ENCODE measurements at places on chromosomes 2 and 18.

- no peak for DNase-seq
Observed at GRCh38 chr2:174688079-174688478, 76.2 kb downstream of the CHRNA1 start.

DNA sequence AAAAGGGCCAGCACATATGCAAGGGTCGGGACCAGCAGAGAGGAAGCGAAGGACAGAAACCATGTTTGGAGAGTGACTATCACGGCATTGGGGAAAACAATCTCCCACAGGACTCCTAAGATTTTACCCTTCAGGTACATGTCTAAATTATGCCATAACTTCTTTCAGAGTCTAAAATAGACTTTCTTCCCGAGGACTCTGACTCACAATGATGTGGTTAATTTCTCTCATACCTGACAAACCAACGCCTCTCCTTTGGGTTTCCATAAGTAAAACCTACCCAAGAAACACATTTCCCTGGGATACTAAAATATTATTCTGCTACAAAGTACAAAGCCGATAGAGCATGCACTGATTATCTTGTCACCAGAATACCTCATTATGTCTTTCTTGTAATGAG lies 127.8 kb upstream of the NETO1 start:
- no peak for DNase-seq

DNA sequence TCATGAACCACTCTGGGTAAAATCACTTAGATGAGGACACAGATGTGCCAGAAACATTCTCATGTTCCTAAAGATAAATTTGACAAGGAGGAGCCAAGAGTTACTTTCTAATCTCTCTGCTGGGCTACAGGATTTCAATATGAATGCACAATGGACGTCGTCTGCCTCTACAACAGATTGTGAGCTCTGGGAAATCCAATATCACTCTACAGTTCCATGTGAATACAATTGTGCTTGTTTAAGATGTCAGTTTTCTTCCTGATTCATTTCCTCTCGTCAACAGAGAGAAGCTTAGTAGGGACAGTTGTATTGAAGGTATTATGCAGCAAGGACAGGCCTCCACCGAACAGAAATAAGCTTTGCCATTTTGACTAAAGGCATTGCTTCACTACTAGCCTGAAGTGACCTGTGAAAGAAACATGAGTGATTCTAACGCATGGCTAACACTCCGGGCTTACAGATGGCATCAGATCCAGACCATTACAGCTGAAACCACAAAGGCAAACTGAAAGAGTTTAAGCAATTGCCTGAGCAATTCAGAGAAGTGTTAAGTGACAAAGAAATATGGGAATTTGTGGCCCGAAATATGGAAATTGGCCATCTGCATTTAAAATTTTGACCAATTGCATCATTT lies 1591.5 kb downstream of the LRP1B start:
- DNase-seq, result no peak

DNA sequence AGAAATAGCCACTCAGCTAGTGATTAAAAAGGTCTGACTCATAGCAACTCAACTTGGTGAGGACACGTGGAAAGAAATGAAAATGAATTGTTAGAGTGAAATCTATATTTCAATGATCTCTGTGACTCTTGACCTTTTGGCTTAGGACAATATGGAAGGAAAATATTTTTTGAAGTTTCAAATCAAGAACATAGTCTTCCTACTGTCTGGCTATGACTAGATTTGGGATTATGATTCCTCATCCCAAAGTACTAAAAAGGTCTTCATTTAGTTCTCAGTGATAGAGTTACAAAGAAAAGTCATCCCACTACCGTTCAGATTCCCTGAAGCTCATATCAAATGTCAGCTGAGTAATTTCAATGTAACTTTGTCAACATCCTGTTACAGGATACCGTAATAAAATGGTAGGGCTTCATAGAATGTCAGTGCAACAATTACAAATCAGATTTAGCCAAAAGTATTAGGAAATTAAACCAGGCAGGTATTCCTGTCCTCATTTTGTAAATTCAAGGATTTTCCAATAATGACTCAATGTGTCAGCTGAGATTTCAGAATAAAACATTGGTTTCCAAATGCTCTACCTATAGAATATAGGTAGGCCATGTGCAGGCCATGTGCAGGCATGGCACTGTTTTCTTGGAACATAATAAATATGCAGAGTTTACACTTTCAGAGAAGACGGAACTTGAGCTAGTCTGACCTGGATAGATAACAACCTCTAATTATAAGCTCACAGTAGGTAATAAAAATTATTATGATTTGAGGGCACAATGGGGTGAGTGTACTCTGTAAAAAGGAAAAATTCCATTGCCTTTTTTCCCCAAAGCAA lies 36.0 kb downstream of the ANKRD29 start:
- DNase-seq, result no peak

- DNase-seq, result no peak
Observed at GRCh38 chr18:59040770-59041148, 98.9 kb upstream of the SEC11C start.

GRCh38 chr2:4101936-4102335 lies 398.6 kb downstream of the DCDC2C start:
- DNase-seq, result no peak

- no peak for DNase-seq
Observed at GRCh38 chr2:821546-821945, 129.1 kb upstream of the SNTG2 start.

DNA sequence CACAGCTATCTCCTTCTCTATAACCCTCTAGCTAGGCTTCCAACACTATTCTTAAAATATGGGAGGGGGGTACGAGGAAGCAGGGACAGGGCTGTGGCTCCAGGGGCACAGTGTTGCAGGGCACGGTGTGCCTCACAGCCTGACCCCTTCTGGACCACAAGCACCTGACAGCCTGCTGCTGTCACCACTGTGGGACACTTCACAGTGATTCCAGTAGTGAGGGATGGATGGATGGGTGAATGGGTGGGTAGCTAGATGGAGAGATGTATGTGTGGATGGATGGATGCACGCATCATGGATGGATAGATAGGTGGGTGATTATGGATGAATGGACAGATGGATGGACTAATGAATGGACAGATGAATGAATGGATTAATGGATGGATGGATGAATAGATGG lies 21.6 kb downstream of the PXDN start:
- no peak for DNase-seq

GRCh38 chr2:221517696-221518151 lies 54.4 kb downstream of the EPHA4 start:
- no peak for DNase-seq

GRCh38 chr2:133726973-133727372 lies 158.7 kb upstream of the NCKAP5 start:
- DNase-seq, result no peak

- peak; percentile 4 for DNase-seq
Observed at GRCh38 chr2:154452906-154453493, 245.5 kb upstream of the KCNJ3 start.

DNA sequence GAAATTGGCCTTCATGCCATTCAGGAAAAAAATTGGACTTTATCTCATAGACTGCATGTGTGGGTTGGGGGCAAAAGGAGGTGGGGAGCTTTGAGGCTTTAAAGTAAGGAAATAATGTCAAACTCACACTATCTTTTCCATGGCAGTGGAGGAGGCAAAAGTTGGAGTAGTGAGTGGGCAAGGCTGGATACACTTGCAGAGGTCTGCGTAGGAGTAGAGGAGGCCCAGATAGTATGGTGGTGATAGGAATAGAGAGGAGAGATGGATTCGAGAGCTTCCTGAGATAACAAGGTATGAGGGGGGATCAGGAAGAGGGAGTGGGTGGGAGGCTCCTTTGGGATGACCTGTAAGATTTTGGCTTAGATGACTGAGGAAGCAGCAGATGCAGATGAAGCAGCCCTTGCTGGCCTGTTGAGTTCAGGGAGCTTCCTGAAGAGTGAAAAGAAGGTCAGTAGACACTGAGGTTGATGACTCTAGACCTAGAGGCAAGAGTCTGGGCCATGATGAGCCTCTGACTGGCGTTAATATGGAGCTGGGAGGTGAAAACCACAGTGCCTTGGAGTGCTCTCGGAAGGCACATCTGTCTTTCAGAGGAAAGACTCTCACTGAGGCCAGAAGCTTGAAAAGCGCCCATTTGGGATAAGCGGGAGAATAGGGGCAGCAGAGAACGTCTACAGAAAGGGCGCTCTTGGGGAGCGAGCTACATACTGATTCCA lies 5.8 kb downstream of the UNC50 start:
- no peak for DNase-seq

- no peak for DNase-seq
Observed at GRCh38 chr2:52084759-52085158, 1052.8 kb upstream of the NRXN1 start.

DNA sequence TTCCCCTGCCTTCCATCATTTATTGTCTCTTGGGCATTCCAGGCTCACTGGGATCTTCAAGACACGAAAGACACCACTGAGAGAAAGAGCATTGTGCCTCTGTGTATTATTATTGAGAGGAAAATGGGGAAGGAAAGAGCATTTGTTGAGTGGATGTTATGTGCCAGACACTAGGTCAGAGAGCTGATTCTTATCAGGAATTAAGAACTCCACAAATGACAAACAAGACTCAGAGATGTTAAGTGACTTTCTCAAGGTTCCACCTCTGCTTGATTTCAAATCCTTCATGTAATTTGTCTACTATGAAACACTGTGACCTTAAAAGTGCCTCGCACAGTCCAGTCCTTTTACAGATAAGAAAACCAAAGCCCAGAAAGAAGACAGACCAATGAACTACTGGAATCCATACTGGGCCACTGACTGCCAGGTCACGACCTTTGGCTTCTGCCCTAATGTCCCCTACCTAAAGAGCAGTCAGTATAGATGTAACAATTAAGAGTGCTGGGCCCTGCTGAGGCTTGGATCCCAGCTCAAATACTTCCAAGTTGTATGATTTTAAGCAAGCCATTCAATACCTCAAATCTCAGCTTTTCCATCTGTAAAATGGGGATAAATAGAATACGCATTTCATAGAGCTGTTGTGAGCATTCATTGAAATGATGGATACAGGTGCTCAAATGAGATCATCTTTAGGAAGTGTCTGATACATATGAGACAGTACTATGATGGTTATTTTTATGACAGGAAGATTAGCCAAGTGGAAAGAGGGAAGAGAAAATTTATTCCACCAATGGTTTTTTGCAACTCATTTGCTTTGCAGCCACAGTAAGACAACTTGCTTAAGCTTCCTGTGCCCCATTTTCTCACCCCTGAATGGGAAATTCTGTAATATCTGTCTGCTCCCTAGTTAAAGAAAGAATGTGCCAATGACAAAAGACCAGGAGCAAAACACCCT lies 10.9 kb downstream of the KLF7 start:
- DNase-seq, result no peak

- no peak for DNase-seq
Observed at GRCh38 chr2:128341621-128342020, 23.0 kb upstream of the HS6ST1 start.

DNA sequence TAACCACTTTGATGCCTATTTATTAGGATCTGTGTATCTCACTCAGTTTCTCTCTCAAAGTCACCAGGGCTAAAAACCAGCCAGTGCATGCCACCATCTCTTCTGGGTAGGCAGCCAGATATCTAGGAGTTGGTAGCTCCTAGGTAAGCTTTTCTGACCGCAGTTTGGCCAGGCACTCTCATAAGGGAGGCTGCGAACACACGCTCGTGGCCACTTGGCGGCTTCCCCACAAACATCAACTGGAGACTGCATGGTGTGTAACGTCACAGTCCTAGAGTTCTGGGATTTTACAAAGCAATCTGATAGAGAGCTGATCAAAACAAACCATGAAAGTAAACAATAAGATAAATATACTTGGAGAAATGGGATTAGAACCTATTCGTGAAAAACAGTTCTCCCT lies 424.3 kb upstream of the ACVR2A start:
- no peak for DNase-seq

- DNase-seq, result no peak
Observed at GRCh38 chr18:50569930-50570329, 10.0 kb downstream of the MAPK4 start.

- DNase-seq, result no peak
Observed at GRCh38 chr2:174666845-174667244, 69.2 kb upstream of the WIPF1 start.

- DNase-seq, result no peak
Observed at GRCh38 chr2:99643787-99644418, 154.1 kb upstream of the REV1 start.

GRCh38 chr2:65431421-65432226 lies 775 bp downstream of the SPRED2 start:
- peak; percentile 50 for DNase-seq

DNA sequence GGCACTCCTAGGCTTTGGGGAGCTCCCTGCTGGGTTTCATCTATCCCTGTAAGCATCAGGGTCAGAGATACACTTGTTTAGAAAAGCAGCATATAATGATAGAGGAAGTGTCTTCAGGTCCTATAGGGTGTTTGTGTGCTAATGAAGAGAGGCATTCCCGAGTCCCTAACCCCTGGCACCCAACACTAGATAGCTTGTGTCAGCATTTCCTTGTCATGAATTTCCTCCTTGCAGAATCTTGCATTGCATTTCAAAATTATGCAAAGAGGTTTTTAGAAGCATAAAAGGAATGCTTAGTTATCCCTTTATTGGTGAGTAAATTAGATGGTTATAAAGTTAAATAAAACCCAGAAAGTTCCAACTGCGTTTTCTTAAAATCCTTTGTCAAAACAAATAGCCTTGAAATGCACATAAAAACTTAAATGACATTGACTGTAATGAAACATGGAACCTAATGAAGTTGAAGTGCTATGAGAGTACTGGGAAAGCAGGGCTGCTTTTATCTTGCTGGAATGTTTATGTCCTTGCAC lies 63.7 kb upstream of the LHCGR start:
- DNase-seq, result no peak

DNA sequence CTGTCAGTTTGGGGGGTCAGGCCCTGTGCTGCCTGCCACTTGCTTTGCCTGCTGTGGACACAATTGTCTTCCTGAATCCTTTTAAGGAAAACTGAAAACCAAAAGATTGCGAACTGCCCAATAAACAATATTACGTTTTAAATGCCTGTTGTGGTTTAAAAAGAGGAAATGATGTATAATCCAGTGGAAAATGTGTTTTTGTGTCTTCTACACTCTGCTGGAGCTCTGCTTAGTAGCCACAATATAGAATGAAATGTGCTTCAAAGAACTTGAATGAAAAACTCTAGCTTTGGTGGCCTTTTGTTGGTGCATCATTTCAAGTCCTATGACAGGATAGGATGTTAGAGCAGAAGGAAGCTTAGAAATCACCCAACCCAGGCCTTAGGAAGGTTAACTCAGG lies 23.2 kb upstream of the CABYR start:
- no peak for DNase-seq

DNA sequence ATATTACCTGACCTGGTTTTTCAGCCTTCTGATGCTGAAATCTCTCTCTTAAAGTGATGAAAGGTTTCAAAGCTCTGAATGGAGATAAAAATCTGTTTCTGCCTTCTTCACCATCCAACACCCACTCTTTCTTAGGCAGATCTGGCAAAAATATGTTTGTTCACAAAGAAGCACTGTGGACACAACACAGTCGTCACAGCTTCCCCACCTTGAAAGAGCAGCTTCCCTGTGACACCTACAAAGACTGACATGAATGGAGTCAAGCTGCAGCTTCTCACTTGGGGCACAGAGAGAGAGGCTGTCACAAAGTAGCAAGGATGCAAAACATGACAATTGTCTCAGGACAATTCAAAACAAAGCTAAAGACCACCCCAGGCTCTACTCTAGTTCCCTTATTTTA lies 86.5 kb downstream of the ICOS start:
- no peak for DNase-seq

GRCh38 chr2:38934742-38935141 lies 45.1 kb downstream of the ARHGEF33 start:
- DNase-seq, result no peak

All from NCI-H1105 treated with DMSO at 0.1 percent for 48 hours (cell line).